Tibial nerve (tissue), 4 donors: ENCODE measurements at places on chromosomes 6 and 20. TPM values are rescaled to one million over a fixed set of nuclear protein-coding genes. Genes with fewer than 3 reads are reported as not detected.
A peak's percentile ranks its signal among the peaks of the same experiment; 100 is the strongest.

The BNIP5 gene
- total RNA-seq = not detected

The PTPRT gene
- total RNA-seq = not detected

The SLPI gene
- total RNA-seq = 125 TPM

The CAP2 gene
- 4.5 TPM for total RNA-seq

The TOX2 gene
- 1.8 TPM for total RNA-seq

The PKIB gene
- total RNA-seq = 2.0 TPM

The FLRT3 gene
- total RNA-seq = 13.3 TPM

The OR2J3 gene
- total RNA-seq = not detected

DNA sequence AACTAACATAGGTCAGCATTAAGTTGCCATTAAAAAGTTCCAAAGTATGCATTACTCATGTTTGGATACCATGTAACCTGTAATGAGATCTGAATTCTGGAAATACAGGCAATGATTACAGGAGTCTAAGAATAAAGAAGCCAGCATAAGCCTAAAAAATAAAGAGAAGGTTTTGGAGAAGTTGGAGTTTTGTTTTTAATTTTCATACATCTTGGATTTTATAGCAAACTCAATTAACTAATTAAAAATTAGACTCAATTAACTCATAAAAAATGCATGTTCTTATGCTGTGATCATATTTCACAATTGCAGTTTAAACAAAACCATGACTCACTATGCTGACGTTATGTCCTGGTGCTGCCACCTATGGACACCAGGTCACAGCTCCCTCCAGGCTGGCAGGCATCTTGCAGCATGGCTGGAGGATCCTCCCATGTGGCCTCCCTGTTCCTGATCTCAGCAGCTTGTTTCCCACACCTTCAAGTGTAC is 648.8 kb upstream of the AGPAT4 start:
- H3K27ac ChIP-seq = no peak overlapping the region
- H3K27me3 ChIP-seq = no peaks in the 10 kb centered on the region
- peak; percentile 35 for DNase-seq
- no peaks in the 10 kb centered on the region for H3K36me3 ChIP-seq

GRCh38 chr6:46949632-46950280 is 28.0 kb upstream of the ADGRF5 start:
- no peaks in the 10 kb centered on the region for H3K36me3 ChIP-seq
- H3K27ac ChIP-seq = peak overlapping the region; percentile 46
- no peak overlapping the region for H3K4me3 ChIP-seq
- no peaks in the 10 kb centered on the region for H3K27me3 ChIP-seq

GRCh38 chr6:166109608-166110007 is 58.0 kb downstream of the TBXT start:
- no peaks in the 10 kb centered on the region for H3K4me1 ChIP-seq
- no peak overlapping the region for H3K4me3 ChIP-seq
- no peak overlapping the region for H3K27ac ChIP-seq
- no peaks in the 10 kb centered on the region for H3K27me3 ChIP-seq

- H3K27me3 ChIP-seq = no peaks in the 10 kb centered on the region
- H3K27ac ChIP-seq = no peak overlapping the region
- H3K4me3 ChIP-seq = no peak overlapping the region
- no peaks in the 10 kb centered on the region for H3K36me3 ChIP-seq
- no peaks in the 10 kb centered on the region for H3K4me1 ChIP-seq
Measured at GRCh38 chr6:44010411-44011349, 116.6 kb downstream of the MRPL14 start.

- H3K4me1 ChIP-seq = peaks cover 4% of the 10 kb centered on the region
- no peak for DNase-seq
- H3K4me3 ChIP-seq = no peak overlapping the region
- no peaks in the 10 kb centered on the region for H3K36me3 ChIP-seq
- no peak overlapping the region for H3K27ac ChIP-seq
- no peaks in the 10 kb centered on the region for H3K27me3 ChIP-seq
Measured at GRCh38 chr6:144909753-144910285, 624.7 kb downstream of the UTRN start.

GRCh38 chr6:136191606-136192312 is 58.4 kb downstream of the MTFR2 start:
- no peaks in the 10 kb centered on the region for H3K4me1 ChIP-seq
- no peak for DNase-seq
- H3K27ac ChIP-seq = no peak overlapping the region

GRCh38 chr6:107660839-107661238 is 163.3 kb downstream of the SCML4 start:
- no peak overlapping the region for H3K4me3 ChIP-seq
- no peak for DNase-seq
- no peaks in the 10 kb centered on the region for H3K36me3 ChIP-seq
- no peaks in the 10 kb centered on the region for H3K27me3 ChIP-seq
